ENCODE measurements at places on chromosomes 6 and 20. TPM values are rescaled to one million over a fixed set of nuclear protein-coding genes. Genes with fewer than 3 reads are reported as not detected.

CSNK2A1 gene
- total RNA-seq: 122 TPM

DNA sequence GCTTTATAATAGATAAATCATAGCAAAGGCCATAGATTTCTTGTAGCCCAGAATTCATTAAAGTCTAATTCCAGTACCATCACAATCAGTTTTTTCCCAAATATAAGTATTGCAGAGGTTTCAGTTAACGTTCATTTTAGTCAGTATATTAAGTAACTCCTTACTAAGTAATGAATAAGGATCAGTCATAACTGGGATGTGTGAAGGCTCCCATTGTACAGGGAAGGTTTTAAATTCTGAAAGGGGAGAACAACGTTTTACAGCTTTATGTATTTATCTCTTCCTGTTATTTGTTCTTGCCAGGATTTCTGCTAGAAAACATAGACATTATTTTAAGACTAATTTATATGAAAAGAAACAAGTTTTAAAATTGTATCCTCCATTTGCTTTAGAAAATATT, 215.5 kb upstream of the LAMP5 start:
- no peaks in the 10 kb centered on the region for H3K27me3 ChIP-seq
- H3K4me3 ChIP-seq: no peak overlapping the region
- no peaks in the 10 kb centered on the region for H3K36me3 ChIP-seq
- peaks cover 33% of the 10 kb centered on the region for H3K4me1 ChIP-seq
- H3K27ac ChIP-seq: no peak overlapping the region

DNA sequence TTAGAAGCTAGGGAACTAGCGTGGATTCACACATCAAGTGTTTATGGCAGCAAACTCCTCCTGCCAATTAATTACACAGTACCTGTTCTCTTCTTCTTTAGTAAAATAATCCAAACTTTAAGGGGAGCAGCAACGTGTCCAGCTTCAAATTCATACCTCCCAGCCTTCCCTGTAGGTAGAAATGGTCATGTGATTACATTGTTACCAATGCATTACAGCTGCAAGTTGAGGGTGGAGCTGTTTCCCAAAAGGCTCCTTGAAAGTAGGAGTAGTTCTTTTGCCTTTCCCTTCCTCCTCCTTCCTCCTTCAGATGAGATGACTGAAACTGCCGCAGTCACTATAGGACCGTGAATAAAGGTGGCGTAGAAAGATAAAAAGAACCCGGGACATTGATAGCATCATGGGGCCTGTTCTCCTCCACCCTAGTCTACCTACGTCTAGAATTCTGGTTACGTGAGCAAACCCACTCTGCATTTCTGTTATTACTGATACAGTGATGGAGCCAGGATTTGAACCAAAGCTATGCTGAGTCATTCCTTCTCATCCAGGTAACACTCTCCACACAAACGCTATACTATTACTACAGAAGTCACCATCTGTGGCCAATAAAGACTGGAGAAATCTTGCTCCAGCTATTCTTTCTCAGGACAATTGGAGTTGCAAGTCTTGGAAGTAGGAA, 18.2 kb downstream of the LINC00237 start:
- DNase-seq: no peak
- H3K36me3 ChIP-seq: no peaks in the 10 kb centered on the region
- H3K4me1 ChIP-seq: no peaks in the 10 kb centered on the region

DNA sequence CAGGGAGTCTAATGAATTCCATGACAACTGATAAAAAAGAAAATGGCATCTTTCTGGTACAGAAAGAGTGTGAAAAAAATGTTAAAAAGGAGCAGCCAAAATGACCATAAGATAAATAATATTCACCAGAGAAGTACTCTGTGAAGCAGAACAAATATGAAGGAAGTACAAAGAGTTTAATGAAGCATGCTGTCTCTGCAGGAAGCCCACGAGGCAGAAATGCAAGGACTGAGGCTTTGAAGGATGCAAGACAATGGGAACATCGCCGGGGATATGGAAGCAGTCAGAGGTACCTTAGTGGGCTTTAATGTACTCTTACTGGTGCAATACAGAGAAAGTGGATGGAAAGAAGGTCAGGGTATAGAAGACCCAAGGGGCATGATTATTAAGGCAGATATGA, 50.7 kb downstream of the NOX3 start:
- no peaks in the 10 kb centered on the region for H3K36me3 ChIP-seq
- H3K27me3 ChIP-seq: no peaks in the 10 kb centered on the region
- no peak for DNase-seq
- no peaks in the 10 kb centered on the region for H3K4me1 ChIP-seq
- H3K4me3 ChIP-seq: no peak overlapping the region
- no peak overlapping the region for H3K27ac ChIP-seq

DNA sequence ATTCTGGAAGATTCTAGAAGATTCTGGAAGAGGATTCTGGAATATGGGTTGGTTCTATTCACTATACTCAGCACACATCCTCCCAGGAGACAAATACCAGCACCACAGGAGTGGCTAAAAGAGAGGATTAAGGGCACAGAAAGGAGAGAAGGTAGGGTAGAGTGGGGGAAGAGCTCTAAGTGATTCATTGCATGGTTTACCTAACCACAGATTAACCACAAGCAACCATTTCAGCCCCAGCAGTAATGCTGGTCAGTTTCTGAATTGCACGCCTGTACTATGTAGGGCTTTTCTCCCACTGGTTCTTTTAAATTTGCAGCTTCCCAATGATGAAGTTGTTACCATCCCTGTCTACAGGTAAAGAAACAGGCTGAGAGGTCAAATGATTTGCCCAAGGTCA, 192.7 kb upstream of the PMEPA1 start:
- no peak overlapping the region for H3K4me3 ChIP-seq
- H3K27ac ChIP-seq: no peak overlapping the region
- DNase-seq: no peak
- H3K27me3 ChIP-seq: peaks cover 8% of the 10 kb centered on the region
- H3K4me1 ChIP-seq: no peaks in the 10 kb centered on the region
